ENCODE measurements at places on chromosomes 16 and 17. TPM values are rescaled to one million over a fixed set of nuclear protein-coding genes. Genes with fewer than 3 reads are reported as not detected.

Gene PYDC1
- not detected for total RNA-seq

Gene ALDH3A1
- total RNA-seq, result not detected

Gene DNAH2
- total RNA-seq, result not detected

Gene TMED6
- 2.4 TPM for total RNA-seq

Gene EME1
- 15.8 TPM for total RNA-seq

Gene RAC3
- 5.0 TPM for total RNA-seq

Gene USP6
- total RNA-seq, result 0.05 TPM

Gene TRIM37
- total RNA-seq, result 26.3 TPM

Gene INCA1
- total RNA-seq, result 0.22 TPM

Gene PPL
- total RNA-seq, result not detected

Gene TRIM25
- total RNA-seq, result 136 TPM

Gene SULT1A1
- 5.8 TPM for total RNA-seq

Gene CA5A
- not detected for total RNA-seq
